ENCODE measurements at places on chromosomes 11 and 22. TPM values are rescaled to one million over a fixed set of nuclear protein-coding genes. Genes with fewer than 3 reads are reported as not detected.

SYT12 gene
- 0.13 TPM for polyA plus RNA-seq

DNA sequence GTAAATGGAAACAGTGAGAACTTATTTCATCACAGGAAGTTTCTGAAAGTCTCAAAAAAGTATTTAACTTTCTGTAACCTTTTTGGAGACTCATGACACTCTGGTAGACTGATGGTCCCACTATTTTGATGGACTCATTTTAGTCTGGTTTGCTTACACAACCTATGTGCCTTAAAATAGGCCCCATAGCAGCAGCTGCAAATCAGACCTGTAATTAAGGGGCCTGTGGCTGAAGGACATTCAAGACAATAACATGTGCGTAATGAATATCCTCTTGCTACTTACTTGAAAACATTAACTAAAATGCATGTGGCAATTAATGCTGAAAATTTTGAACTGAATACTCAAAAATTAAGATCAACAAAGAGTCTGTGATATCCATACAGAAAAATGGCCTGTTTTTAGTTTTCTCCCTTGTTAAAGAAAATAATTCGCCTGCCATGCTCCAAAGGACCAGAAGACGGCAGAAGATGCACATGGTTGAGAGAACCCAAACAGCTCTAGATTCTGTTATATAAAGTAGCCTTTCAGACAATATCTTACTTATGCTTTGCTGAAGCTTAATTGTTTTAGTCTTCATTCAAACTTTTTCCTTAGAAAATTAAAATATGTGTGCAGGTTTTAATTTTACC, 568.5 kb downstream of the KCNA4 start:
- peak; percentile 13 for DNase-seq

DNA sequence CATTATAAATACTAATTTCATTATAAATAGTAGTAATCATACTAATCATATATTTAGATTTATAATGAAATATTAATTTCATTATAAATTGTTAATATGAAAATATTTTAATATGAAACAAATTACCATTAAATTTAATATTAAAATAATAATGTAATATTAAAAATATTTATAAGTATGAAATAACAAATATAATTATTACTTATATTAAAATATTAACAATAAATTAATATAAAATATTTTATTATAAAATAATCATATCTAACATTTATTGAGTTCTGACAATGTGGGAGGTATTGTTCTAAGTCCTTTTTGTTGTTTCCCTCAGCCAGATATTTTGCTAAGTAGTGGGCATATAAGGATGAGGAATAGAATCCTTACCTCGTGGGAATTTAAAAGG, 1341.4 kb downstream of the LRRC4C start:
- no peak for DNase-seq

DNA sequence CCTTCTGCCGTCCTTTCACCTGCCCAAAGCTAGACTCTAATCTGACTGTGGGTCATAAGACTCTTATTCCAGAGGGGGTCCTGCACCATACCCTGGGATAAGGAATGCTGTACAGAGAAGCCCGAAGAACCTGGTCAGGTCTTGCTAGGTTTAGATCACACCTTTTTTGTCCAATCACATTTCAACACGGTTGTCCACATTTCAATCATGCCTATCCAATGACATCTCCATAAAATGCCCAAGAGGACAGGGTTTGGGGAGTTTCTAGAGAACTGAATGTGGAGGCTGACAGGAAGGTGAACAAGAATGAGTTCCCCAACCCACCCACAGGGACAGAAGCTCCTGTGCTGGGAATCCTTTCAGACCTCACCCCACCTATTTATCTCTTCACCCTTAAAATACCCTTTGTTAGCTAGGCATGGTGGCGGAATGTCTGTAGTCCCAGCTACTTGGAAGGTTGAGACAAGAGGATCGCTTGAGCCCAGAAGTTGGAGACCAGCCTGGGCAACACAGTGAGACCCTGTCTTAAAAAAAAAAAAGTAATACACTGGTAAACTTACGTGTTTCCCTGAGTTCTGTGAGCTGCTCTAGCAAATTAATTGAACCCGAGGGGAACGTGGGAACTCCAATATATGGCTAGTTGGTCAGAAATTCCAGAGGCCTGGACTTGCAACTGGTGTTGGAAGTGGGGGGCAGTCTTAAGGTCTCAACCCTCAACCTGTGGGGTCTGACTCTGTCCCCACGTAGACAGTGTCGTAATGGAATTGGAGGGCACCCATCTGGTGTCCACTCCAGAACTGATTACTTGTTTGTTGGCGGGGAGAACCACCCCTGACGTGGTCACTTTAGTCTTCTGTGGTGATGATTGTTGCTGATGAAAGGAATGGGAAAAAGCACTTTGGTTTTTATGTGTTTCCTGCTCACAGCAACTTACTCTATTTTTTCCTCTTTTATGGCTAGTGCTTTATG, 17.8 kb downstream of the TCIRG1 start:
- DNase-seq: no peak

- DNase-seq: no peak
Measured at GRCh38 chr11:58898106-58898505, 41.2 kb upstream of the GLYATL1 start.

CSNK2A3 gene
- polyA plus RNA-seq: 1.9 TPM

- DNase-seq: no peak
Measured at GRCh38 chr11:1760351-1761109, 3.2 kb downstream of the CTSD start.

- DNase-seq: no peak
Measured at GRCh38 chr11:63958008-63958407, 16.4 kb upstream of the COX8A start.

GRCh38 chr11:7605186-7605943, 67.9 kb downstream of the CYB5R2 start:
- no peak for DNase-seq

DNA sequence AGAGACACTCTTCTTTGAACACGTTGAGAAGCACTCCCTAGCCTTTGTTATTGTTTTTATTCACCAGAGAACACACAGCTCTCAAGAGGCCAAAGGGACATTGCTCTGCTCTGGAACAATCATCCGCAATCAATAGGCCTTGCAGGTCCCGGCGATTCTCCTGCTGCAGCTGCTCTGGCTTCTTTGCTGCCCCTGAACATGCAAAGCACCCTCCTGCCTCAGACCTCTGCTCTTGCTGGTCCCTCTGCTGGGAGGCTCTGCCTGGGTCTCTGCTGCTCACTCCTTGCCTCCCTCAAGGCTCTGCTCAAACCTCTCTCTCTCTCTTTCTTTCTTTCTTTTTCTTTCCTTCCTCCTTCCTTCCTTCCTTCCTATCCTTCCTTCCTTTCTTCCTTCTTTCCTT, 232.7 kb downstream of the DSCAML1 start:
- DNase-seq: no peak

DNA sequence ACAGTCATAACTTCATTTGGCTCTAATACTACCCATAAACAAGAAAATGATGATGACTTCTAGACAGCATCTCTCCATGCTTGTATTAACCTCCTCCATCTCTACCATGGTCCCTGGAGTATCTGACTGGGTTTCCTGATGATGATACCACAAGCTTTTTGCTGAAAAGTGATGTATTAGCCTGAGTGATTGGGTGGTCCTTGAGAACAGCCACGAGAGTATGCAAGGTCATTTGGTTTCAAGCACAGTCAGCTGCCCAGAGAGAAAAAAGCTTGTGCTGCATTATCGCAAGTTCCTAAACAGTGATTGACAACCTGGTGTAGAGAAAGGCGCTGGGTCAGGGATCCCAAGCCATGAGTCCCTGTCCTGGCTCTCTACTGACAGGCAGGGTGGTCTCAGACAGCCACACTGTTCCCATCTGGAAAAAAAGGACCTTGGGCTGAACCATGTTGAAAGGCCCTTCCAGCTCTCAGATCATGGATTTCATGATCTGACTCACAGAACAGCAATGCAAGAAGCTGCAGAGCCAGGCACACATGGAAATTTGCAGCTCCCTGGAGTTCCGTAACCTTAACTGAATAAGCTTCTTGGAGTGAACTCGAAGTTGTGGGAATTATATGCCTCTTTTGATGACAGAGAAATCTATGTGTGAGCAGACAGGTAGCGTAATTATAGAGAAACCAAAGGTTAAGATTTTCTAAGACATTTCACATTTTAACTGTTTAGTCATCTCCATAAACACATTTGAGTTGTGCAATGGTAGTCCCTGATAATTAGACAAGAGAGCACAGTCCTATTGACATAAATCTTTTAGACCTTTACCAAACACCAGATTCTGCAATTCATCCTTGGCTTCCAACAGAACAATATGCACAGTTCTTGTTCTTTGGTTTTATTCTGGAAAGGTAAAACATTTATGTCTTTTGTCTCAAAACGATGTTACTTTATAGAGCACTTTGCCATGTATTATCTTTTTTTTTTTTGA, 54.1 kb upstream of the UBASH3B start:
- no peak for DNase-seq

FAT3 gene
- 13.7 TPM for polyA plus RNA-seq

DNA sequence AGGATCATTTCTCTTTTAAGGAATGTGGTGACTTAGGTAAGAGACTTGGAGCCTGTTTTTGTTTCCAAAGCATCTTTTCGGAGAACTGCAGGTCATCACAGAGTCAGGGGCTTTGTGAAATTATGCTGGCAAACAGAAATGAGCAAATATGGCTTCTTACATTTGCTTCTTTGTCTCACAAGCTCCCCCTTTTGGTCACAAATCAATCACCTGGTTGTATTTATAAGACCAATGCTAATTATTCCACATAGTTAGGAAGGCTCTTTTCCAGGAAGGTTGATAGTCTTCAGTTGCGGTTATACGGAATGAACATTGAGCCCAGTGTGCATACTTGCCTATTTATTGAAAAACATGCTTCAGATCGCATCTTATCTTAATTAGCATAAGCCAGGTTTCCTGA, 34.6 kb upstream of the CEP126 start:
- DNase-seq: no peak

CNGA4 gene
- 1.1 TPM for polyA plus RNA-seq

DNA sequence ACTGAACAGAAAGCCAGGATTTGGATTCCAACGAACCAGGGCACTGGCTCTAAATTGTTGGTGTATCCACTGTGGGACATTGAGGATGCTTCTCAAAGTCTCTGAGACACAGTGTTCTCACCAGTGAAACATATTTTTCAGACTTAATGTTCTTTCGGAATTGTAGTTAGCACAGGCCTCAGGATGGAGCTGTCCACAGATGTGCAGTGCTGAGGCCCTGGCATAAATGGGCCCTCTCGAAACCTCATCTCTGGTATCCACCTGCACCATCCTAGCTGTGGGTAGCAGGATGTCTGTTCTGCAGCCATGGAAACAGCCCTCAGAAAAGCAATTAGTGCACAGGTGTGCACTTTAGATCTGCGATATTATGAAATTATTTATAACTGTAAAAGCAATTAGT, 656.8 kb downstream of the TBC1D22A start:
- DNase-seq: peak; percentile 25

- no peak for DNase-seq
Measured at GRCh38 chr22:36881504-36882245, 20.9 kb downstream of the NCF4 start.

- DNase-seq: peak; percentile 84
Measured at GRCh38 chr22:17368554-17369438, 464 bp upstream of the CECR2 start.

- no peak for DNase-seq
Measured at GRCh38 chr11:62141111-62142042, 17.6 kb downstream of the INCENP start.

Measured in left kidney (tissue), 8 donors.